ENCODE measurements at places on chromosomes 1 and 21.
A peak's percentile ranks its signal among the peaks of the same experiment; 100 is the strongest.

DNA sequence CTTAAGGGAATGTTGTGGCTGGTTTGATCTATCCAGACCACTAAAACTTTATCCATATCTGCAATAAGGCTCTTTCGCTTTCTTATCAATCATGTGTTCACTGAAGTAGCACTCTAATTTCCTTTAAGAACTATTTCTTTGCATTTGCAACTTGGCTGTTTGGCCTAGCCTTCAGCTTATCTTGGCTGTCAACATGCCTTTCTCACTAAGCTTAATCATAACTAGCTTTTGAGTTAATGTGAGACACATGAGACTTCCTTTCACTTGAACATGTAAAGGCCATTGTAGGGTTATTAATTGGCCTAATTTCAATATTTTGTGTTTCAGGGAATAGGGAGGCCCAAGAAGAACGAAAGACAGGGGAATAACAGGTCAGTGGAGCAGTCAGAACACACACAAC is 124.7 kb downstream of the TNFSF18 start:
- no peak for DNase-seq

GRCh38 chr1:183834568-183834967 is 29.6 kb downstream of the RGL1 start:
- no peak for DNase-seq

GRCh38 chr1:25486602-25487001 is 55.9 kb downstream of the MACO1 start:
- DNase-seq: no peak

GRCh38 chr1:75220072-75220471 is 85.9 kb downstream of the LHX8 start:
- DNase-seq: no peak

DNA sequence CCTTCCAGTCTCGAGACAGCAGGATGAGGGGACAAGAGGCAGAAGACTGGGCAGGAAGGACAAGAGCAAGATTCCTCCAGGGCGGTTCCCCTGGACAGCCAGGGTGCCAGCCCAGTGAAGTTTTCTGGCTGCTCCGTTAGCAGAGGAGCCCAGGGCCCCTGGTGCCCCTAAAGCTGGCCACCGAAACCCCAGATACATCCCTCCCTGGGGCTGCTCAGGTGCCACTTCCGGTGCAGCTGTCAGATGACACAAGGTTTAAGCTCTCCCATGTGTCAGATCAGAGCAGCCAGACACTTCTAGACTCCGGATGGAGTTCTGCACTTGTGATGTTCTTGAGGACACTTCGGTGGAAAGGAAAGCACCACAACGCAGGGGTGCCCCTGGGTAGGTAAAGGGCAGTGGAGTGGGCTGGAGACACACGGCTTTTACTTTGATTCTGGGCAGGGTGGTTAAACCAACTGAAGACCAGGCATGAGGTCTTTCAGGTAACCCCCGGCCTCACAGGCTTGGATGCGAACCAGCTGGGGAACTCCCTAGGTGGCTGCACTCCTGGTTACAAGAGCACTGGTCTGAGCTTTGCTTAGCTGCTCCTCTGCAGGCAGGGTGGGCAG is 85.7 kb downstream of the ITPKB start:
- no peak for DNase-seq

GRCh38 chr21:45264912-45265515 is 22.7 kb downstream of the POFUT2 start:
- DNase-seq: no peak

- DNase-seq: no peak
Measured at GRCh38 chr1:221013691-221014660, 134.7 kb downstream of the HLX start.

DNA sequence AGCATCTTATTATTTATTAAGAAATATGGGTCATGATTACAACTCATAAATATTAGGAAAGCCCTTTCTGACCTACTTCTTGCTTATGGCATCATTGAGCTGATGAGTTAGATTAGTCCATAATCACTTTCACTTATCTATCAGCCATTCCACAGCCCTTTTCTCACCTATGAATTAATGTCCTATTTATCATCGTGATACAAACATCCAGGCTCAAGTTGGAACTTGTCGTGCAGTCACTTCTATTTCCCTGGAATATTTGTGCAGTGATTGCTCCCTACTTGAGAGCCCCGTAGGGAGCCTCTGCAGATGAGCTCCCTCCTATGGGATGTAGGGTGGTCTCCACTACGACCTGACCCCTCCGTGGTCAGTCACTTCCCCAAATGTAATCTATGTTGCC is 8.1 kb upstream of the F3 start:
- no peak for DNase-seq

GRCh38 chr1:233424779-233425178 is 97.3 kb downstream of the MAP3K21 start:
- no peak for DNase-seq

DNA sequence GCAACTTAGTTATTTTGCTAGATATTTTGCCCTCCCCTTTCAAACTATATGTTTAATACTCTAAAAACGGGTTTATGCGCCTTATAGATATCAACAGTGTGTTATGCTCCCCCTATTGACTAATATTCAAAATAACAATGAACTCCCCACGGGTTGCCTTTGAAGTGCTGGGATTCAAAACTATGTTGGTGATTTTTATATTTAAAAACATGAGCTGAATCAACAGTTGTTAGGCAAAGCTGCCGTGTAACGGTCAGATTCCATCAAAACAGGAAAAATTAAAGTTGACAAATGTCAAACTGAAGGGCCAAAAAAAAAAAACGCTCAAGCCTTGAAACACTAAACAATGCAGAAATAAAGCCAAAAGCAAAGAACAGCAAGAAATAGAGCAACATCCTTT is 2.5 kb downstream of the TGFBR3 start:
- DNase-seq: no peak

- DNase-seq: no peak
Measured at GRCh38 chr21:34890724-34891612, 158.1 kb downstream of the RUNX1 start.

- DNase-seq: no peak
Measured at GRCh38 chr1:64948905-64949833, 17.2 kb downstream of the JAK1 start.

- no peak for DNase-seq
Measured at GRCh38 chr1:4601941-4602340, 52.5 kb upstream of the AJAP1 start.

- no peak for DNase-seq
Measured at GRCh38 chr1:22452481-22452957, 868 bp downstream of the ZBTB40 start.

DNA sequence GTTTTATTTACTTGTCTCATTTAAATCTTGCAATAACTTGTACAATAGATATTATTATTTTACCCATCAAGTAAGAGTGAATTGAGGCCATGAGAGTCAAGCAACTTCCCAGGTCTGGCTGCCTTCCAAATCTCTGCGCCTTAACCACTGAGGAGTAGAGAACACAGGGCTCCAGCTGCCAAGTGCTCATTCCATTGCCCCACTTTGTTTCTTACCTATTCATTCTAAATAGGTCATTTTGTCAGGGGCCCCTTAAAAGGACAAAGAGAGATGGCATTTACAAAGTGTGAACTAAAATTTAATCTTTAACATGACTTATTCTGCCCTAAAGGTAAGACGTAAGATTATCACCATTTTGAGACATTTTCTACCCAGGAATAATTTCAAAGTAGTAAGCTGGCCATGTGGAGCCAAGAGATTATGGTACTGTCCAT is 3.5 kb downstream of the PPP1R15B start:
- DNase-seq: no peak

DNA sequence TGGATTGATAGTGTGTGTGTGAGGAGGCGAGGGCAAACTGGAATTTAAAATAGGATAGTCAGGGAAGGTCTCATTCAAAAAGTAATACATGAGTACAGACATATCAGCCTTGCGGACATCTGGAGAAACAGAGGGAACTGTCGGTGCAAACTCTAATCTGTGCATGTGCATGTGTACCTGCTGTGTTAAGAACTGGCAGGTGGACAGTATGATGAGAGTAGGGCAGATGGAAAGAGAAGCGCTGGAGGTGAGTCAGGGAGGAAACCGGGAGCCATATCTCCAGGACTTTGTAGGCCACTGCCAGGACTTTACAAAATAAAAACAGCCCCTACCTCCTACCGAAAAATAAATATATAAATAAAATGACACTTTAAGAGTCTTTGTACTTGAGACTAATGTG is 31.3 kb upstream of the MYBPHL start:
- no peak for DNase-seq

DNA sequence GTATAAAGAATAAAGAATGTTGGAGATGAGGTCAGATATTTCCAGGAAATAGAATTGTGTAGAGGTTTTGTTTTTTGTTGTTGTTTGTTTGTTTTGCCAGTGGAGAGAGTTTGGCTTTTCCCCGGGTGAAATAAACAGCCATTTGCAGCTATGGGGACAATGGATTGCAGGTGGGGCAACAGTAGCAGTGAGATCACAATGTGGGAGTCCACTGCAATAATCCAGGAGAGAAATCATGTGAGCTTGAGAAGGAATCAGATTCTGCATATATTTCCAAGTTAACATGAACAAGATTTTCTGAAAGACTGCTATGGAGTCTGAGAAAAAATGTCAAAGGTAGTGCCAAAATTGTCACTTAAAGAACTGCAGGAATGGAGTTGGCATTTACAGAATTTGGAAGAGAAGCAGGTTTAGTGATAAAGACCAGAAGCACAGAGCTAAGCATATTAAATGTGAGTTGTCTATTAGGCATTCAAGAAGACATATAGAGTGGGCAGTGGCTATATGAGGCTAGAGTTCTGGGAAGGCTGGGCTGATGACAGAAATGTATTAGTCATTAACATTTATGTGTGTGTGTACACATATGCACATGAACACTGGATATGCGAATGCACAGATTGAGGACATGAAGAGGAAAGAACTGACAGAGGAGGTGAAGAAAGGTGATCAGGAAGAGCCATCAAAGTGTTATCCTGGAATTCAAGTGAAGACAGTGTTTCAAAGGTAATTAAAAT is 729.6 kb upstream of the PTBP2 start:
- DNase-seq: no peak

- no peak for DNase-seq
Measured at GRCh38 chr21:28687586-28687985, 305.1 kb downstream of the LTN1 start.

GRCh38 chr1:200005165-200005564 is 22.3 kb upstream of the NR5A2 start:
- DNase-seq: no peak

- no peak for DNase-seq
Measured at GRCh38 chr1:168007691-168008090, 70.8 kb upstream of the MPC2 start.

- DNase-seq: no peak
Measured at GRCh38 chr1:192601143-192601542, 25.6 kb downstream of the RGS1 start.

- no peak for DNase-seq
Measured at GRCh38 chr1:58597076-58597475, 20.0 kb upstream of the TACSTD2 start.

GRCh38 chr21:45823100-45823681 is 158.4 kb upstream of the COL6A1 start:
- no peak for DNase-seq

- DNase-seq: no peak
Measured at GRCh38 chr1:2018217-2019171, 651 bp upstream of the GABRD start.

GRCh38 chr1:70509996-70510876 is 99.2 kb downstream of the CTH start:
- peak; percentile 22 for DNase-seq

DNA sequence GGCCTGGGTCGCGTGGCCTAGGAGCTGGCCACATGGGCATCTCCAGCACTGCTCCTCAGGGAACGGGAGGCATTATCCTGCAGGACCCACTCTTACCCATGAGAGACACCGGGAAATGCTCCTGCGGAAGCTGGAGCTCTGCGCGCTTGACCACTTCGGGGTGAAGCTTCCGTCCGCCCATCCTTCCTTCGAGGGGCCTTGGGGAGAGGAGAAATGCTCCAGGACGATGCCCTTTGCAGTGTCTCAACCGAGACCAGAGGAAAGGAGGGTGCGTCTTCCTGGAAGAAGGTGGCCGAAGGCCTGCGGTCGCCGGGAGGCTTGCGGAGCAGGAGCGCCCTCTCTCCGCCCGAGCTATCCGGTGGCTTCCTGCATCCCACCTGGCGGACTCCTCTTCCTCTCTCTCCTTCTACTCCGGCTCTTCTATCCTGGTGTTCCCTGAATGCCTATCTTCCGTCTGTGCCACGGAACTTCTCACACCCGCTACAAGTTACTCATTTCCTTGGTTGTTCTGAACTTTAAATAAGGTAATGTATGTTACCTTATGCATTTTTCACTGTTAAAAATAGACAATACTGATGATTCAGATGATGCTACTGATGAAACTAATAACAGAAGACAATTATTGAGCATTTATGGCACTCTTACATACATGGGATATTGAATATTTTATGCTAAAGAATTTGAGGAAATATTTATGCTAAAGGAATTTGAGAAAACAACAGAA is 91.4 kb downstream of the PRKAB2 start:
- no peak for DNase-seq

DNA sequence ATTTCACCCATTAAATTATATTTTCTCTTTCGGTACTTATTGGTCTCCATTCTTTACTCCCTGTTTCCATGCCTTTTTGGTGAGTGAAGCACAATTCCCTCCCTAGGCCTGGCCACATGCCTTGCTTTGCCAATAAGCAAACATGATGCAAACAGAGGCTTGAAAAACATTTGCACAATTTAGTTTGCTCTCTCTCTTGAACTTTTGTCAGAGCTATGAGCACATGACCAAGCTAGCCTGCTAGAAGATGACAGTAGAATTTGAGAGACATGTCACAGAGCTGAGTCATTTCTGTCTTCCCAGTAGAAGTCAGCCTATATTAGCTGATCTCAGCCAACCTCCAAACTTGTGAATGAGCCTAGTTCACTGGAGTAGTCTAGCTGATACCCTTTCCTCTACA is 24.6 kb downstream of the ANGPTL3 start:
- no peak for DNase-seq

DNA sequence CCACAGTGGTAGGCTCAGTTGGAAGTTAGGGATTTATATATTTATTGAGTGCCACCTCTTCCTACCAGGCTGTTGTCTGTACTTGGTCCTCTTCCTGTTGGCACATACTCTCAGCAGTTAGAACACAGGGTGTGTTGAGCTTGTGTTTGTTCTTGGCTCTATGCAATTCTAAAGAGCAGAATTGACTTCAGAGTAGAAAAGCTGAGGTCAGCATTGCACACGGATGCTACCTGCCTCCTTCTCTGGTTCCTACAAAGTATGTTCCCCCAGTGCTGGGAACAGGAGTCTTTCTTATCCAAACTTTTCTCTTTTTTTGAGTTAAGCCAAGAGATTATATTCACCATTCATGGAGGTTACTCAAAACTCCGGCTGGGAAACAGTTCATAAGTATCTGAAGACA is 16.5 kb upstream of the CD53 start:
- DNase-seq: no peak

DNA sequence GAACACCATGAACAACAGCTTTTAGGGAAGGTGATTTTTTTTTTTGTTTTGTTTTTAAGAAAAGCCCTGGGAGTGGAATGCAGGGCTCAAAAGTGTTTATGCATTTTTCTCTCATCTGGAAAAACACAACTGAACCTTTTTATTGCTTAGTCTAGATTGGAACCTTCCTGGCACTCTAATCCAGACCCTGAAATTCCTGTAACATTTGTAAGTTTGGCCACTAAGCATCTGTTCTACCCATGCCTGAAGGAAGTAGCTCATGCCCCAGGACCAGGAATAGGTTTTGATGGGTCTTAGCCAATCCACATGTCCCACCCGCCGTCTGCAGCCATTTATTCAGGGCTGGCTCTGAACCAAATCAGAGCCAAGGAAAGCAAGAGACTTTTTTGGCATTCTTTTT is 39.7 kb upstream of the SLC2A1 start:
- DNase-seq: no peak
